ENCODE measurements at places on chromosomes 3 and 15.

GRCh38 chr15:40500568-40501330 lies 30.0 kb downstream of the CHST14 start:
- no peak for DNase-seq

- DNase-seq: no peak
Measured at GRCh38 chr3:46944191-46944590, 32.4 kb downstream of the CCDC12 start.

GRCh38 chr3:151084893-151085226 lies 604 bp upstream of the MED12L start:
- DNase-seq: no peak

DNA sequence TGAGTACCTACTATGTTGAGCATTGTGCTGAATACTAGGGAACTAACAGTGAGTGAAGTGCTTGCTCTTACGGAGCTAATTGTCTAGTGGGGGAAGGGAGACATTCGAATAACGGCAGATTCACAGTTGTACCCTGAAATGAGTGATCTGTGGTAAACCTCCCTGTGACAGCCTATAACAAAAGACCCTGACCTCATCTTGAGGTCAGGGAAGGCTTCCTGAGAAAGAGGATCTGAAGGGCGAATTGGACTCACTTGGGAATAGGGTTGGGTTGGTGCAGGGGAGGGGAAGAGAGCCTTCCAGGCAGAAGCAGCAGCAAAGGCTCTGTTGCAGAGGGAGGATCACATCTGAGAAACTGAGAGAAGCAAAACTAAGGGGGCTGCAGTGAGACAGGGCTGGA lies 13.2 kb downstream of the HPS3 start:
- no peak for DNase-seq

DNA sequence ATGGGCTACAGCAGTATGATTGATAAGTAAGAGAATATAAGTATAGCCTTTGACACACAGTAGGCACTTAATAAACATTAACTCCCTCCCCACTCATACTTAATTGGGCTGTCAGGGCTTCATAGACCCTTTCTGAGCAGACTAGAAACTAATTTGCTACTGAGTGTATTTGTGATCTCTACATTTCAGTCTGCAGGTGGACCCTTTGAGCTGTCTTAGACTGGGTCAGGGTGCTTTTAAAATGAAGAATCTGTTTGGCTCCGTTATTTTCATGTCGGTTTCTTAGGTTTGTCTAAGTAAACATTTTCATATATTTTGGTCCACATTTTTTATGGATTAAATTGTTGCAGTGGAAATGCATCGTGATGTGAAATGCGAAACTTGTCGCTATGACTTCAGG lies 50.3 kb upstream of the SELENOK start:
- DNase-seq: no peak

- no peak for DNase-seq
Measured at GRCh38 chr3:125694761-125695294, 99.5 kb upstream of the OSBPL11 start.

DNA sequence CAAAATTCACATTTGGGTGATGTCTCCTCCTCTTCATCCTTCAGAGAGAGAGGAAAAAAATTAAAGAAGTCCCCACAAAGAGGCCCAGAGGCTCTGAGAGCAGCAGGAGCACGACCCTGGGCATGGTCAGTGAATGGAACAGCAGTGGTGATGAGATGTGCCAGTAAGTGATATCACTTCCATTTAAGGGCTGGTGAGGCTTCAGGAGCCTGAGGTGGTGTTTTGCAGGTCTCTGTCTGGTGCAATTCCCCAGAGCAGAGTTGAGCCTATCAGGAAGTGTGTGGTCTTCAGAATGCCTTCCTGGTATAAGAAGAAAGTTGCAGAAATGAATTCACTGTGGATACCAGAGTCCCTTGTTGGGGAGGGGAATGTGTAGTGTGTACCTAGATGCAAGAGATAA lies 21.4 kb downstream of the ERICH6 start:
- DNase-seq: no peak

GRCh38 chr3:155435821-155436220 lies 142.3 kb upstream of the STRIT1 start:
- no peak for DNase-seq

DNA sequence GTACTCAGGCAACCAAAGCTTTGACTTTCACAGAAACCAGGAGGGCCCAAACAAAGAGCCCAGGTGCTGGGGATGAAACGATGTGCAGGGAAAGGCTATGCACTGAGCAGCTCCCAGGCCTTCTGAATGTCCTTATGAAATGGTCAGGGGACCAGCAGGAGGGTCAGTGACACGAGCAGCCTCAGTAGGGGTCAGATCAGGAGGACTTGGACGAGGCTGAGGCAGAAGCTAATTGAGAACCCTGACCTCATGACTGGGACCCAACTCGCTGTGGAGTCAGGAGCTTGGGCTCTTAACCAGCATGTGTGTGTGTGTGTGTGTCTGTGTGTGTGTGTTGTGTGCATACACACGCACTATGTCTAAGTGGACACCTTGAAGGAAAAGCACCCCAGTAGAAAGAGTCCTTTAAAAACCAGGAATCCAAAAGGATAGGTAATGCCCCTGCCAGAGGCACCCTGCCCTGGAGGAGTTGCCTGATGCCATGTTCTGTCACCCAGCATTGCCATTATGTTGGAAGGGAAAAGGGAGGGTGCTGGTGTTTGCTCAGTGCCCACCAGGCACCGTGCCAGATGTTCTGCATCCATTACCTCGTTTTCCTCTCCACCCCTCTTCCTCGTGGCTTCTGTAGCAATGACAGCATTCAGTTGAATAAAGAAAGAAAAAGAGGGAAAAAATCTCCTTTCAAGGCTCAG lies 50.9 kb downstream of the CORO2B start:
- DNase-seq: no peak

- no peak for DNase-seq
Measured at GRCh38 chr15:80426316-80426715, 22.1 kb downstream of the ARNT2 start.

DNA sequence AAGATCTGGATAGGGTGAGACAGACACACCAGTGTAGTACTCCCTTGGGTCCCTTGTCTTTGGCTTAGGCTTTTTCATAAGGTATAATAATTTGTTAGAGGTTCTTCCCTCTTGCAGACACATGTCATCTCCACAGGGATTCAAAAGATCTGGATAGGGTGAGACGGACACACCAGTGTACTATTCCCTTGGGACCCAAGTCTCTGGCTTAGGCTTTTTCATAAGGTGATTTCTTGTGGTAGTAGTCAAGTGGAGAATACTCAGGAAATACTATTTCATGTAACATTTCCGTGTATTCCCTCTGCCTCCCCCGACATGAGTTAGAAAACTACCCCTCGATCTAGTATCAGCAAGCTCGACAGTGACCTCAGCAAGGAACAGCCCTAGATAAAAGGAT lies 954 bp upstream of the MAPKBP1 start:
- no peak for DNase-seq

DNA sequence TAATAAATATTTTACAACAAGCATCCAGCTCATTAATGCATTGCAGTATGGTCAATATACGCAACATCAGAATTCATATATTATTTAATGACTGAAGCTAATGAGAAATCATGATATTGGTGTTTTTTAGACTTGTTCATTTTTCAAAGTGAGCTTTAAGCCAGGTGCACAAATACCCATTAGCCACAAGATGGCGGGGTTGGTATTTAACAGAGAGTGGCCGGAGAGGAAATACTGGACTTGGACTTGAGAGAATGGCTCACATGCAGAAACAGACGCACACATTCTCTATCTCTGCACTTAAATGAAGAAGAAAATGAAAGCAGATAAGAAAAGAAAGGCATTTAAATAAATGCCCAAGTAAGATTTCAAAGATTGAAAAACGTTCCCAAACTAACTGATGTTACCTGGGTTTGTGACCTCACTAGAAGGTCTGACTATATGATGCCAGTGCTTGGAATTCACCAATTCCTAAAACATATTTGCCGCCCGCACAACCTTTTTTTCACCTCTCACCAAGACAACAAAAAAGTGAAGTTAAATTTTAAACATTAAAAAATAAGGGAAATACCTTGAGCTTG lies 21.2 kb upstream of the CRBN start:
- no peak for DNase-seq

GRCh38 chr3:24161841-24162240 lies 216.8 kb downstream of the NR1D2 start:
- DNase-seq: no peak

- DNase-seq: no peak
Measured at GRCh38 chr3:69724722-69725435, 14.4 kb upstream of the MITF start.

GRCh38 chr15:101207867-101208288 lies 44.0 kb downstream of the CHSY1 start:
- no peak for DNase-seq

DNA sequence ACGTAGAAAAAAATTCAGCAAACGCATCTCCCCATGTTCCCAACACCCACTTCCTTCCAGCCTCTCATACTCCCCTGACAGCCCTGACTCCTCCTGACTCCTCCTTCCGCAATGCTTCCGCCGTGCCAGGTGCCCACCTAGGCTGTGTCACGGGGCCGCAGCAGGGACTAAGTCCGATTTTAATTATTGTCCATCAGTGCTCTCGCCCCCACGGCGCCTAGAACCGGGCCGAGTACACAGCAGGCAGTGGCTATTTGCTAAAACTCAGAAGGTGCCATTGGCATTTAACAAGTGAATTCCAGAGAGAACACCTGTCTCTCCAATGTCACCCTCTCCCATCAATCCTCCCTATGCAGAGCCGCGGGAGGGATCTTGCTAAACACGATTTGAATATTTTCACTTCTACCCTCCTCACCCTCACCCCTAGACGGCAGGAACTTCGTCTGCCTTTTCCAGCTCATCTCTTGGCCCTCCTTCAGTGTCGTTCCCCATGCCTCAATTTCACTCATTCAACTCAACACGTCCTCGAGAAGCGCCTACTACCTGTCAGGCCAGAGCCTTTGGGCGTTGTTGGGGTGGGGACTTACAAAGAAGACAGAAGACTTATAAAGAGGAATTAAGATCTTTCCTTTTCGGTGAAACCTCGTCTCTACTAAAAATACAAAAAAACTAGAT lies 11.5 kb upstream of the SHF start:
- DNase-seq: no peak

DNA sequence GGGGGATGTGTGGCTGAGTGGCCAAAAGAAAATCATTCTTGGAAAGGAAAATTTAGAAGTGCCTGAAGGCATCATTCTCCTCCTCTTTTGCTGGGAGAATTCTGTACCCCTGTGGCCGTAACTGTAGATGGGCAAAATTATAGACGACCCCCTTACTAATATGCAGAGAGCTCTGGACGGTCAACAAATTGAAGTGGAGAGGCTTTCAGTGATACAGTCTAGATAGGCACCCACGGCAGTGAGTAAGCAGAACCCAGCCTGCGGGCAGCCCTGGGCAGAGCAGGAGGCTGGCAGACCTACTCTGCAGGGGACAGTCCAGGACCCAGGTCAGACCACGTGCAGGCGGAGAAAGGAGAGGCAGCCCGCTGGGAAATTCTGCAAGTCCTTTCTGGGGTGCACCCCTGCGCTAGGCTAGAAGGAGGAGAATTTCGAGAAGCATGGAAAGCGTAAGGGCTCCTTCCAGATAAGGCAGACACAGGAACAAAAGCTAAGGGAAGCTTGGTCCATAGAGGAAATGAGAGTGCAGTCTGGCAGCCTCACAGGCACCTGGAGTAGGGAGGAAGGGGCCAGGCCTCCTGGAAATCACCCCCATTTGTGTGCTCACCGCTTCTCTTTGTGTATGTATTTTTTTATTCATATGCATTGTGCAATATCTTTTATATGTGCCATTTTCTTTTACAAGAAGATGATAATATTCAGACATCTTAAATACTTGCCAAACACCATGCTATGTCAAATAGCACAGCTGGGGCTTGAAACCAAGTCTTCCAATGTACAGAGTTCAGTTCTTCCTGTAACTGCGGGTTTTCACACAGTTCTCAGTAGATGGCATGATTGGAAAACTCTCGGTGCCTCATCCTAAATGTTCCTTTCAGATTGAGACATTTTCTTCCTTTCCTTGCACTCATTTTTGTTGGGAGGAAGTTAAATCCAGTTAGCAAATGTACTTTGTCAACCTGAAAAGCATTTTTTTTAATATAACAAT lies 40.2 kb downstream of the LRRK1 start:
- no peak for DNase-seq
